SW 1271 (cell line): ENCODE measurements at places on chromosomes 5 and 9.
A peak's percentile ranks its signal among the peaks of the same experiment; 100 is the strongest.

GRCh38 chr5:178527458-178528307 is 62.5 kb downstream of the COL23A1 start:
- DNase-seq, result no peak

DNA sequence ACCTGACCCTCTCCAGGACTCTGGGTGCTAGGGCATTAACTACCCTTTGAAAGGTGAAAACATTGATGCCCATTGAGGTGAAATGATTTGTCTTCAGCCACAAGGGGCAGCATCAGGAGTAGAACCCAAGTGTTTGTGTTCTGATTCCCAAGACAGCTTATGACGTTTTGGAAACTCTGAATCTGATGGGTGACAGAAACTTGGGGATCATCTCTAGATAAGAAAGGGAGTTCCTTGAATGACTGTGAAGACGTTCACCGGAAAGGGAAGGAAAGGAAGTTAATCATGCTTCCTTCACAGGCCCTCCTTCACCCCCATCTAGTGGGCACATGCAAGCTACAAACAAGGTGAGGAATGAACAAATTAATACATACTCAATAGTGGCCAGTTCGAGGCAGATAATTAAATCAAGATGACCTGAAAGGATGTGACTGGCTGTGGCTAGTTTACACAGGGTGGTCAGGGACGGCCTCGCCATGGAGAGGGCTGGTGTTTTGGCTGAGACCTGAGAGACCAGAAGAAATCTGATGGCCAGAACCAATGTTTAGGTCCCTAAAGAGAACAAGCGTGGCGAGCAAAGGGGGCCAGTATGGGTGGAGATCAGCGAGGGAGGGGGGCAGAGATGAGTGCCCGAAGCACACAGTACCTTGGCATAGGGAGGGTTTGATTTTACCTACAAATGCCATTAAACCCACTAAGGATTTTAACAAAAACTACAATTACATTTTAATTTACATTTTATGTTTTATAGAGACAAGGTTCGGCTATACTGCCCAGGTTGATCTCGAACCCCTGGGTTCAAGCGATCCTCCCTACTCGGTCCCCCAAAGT is 937 bp upstream of the SLC26A2 start:
- DNase-seq, result peak; percentile 90

GRCh38 chr9:86908261-86908660 is 39.0 kb downstream of the GAS1 start:
- DNase-seq, result no peak

DNA sequence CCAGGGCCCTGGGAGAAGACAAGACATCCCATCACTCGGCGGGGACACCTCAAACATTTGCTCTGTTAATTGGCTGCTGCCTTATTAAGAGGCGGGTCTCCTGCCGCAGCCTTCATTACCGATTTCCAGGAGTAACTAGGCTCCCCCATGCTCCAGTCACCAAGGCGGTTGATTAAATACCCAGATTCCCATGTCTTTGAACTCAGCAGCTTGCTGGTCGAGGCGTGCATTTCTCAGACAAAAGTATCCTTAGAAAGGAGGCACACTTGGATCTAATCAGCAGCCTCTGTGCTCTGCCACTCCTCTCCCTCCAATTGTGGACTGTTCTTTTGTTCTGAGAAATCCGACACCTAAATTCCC is 228.8 kb downstream of the FSTL4 start:
- no peak for DNase-seq

GRCh38 chr9:96612105-96612965 is 7.3 kb downstream of the CDC14B start:
- DNase-seq, result no peak

DNA sequence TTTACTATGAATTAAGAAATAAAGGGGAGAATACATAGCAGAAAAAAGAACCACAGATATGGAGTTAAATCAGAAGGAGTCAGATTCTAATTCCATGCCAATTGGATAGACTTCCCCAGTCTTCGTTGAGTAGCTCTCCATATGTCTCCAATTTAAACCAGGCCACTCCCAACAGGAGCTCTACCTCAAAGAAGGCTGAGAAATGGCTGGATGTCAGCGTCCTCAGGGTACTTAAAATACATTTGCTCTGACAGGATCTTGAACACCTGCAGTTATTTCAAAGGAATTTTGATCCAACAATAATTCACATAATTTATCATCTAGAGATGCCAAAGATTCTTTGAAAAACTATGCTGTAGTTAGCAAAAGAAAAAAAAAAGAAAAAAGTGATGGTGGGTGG is 133.9 kb upstream of the FBN2 start:
- DNase-seq, result no peak

- no peak for DNase-seq
These were observed 142.8 kb upstream of the TNPO1 start for GRCh38 chr5:72673623-72674022.

DNA sequence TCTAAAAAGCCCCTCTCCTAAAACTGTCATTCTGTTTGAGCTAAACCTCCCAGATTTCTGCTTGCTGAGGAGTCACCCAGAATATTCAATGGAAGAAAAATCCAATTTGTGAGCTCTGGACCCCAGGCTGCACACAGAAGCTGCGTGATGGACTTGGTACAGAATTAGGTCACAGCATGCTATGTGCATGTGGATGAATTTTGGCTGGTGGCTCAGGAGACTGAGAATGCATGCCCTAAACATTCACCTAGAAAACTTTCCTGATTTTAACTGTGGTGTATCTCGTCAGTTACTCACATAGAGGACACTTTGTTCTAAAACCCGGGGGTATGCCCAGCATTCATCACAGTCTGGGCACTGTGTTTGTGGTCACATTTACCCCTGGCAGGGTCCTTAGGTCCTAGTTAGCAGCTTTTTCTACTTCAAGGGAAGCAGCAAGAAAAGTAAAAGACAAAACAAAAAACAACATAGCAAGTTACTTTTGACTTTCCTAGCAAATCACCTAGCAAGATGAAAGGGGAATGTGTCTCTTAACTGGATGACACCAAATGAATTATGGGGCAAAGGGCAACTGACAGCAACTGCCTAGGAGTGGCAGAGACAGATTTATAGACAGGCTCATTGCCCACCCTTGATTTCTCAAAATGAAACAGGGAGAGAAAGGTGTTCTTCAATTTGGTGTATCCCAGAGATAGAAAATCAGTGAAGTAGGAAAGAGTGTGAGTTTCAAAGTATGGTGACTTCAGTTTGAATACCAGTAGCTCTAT is 8.3 kb upstream of the SHROOM1 start:
- no peak for DNase-seq

DNA sequence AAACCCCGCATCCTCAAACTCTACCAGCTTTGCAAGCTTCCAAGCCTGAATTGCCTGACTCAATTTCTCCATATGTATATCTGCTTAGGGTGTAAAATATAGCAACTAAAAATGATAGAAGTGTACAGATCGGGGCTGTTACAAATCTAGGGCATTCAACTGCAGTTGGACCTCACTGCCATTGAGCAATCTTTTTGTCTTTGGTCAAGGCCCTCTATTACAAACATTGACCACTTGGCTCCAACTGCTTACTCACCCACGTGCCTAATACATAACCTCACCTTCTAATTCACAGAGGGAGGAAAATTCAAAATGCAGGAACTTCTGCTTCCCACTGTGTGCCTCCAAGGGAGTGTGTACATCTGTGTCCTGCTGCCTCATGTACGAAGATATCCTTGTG is 10.0 kb downstream of the LRRC70 start:
- DNase-seq, result no peak

- no peak for DNase-seq
These were observed 6.8 kb downstream of the RPL12 start for GRCh38 chr9:127444283-127444920.

- no peak for DNase-seq
These were observed 68.6 kb downstream of the MAPKAP1 start for GRCh38 chr9:125638239-125639045.

GRCh38 chr5:16313761-16314160 is 134.2 kb upstream of the MARCHF11 start:
- DNase-seq, result no peak

DNA sequence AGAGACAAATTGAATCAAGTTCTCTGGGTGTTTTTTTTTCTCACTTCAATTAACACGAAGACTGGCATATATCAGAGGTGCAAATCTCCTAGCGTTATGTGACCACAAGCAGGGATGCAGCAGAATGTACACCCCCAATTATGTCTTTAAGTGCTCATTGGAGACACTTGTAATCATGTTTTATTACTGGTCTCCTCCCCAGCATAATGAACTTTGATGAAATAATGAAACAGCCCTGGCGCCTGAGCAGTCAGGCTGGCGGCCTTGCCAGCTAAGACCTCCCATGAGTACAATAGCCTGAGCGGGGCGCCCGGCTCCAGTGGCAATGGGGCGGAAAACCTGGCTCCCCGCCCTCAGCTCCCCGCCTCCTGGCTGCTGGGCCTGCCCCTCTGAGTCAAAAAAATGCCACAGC is 209.4 kb upstream of the MSX2 start:
- no peak for DNase-seq

DNA sequence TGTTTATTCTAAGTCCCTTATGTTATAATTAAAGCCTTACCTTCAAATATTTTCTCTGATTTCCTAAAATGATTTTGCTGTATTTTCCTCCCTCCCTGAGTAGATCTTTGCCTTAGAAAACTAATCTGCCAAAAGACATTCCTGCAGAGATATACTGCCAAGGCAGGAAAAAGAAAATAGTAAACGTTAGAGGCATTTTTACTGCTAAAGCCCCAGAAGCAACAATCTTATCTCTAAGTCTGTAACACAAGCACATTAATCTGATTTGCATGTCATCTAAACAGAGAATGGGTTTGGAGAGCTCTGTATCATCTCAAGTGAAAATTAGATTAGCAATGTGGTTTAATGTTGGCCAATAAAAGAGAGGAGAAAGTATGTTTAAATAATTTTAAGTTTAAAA is 847.7 kb downstream of the MAT2B start:
- no peak for DNase-seq

DNA sequence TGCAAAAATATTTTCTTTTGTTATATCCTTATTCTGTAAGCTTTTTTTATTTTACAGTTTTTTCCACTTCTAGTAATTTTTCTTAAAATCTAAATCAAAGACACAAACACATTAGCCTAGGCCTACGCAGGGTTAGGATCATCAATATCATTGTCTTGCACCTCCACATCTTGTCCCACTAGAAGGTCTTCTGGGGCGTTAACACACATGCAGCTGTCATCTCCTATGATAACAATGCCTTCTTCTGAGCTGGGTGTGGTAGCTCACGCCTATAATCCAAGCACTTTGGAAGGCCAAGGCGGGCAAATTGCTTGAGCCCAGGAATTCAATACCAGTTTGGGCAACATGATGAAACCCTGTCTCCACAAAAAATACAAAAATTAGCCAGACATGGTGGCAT is 78.9 kb upstream of the LRRC70 start:
- DNase-seq, result no peak
